Stimulated activated CD8-positive, alpha-beta memory T cell treated with anti-CD3 and anti-CD28 coated beads, Interleukin-12 subunit alpha, Interleukin-12 subunit beta, amount 100 ng/mL, for 1 hour (primary cell): ENCODE measurements at places on chromosomes 6 and 20.

- DNase-seq: no peak
Observed at GRCh38 chr6:156175971-156176421, 601.2 kb upstream of the ARID1B start.

GRCh38 chr6:3077430-3077829, 9.1 kb downstream of the RIPK1 start:
- no peak for DNase-seq

- no peak for DNase-seq
Observed at GRCh38 chr6:40425192-40425919, 161.8 kb downstream of the LRFN2 start.

GRCh38 chr20:37194621-37195417, 15.5 kb upstream of the MROH8 start:
- DNase-seq: no peak
